ENCODE measurements at places on chromosomes 3 and 15. TPM values are rescaled to one million over a fixed set of nuclear protein-coding genes. Genes with fewer than 3 reads are reported as not detected.

The HIGD2B gene
- total RNA-seq, result not detected

The RAP2B gene
- total RNA-seq, result 6.8 TPM

The WDR48 gene
- total RNA-seq, result 24.9 TPM

The FOXL2NB gene
- 0.95 TPM for total RNA-seq

The DNAJA4 gene
- not detected for total RNA-seq

All from A549 treated with ZK216348 at 1 μM for 4 hours (cell line).